ENCODE measurements at places on chromosomes 6 and 20.

DNA sequence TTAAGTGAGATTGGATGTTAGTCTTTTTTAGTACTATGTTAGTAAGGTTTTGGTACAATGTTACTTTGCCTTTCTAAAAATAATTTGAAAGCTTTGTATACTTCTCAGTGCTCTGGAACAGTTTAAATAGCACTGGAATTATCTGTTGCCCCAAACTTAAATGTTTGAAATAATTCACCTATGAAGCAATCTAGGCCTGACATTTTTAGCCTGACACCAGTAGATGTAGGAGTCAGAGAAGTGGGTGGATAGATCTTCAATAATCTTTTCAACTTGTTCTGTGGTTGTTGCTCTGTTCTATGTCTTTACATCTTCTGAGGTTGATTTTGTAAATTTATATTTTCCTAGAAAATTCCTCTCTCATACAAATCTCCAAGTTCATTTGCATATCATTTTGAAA lies 103.1 kb upstream of the ADGRF1 start:
- no peak for DNase-seq

DNA sequence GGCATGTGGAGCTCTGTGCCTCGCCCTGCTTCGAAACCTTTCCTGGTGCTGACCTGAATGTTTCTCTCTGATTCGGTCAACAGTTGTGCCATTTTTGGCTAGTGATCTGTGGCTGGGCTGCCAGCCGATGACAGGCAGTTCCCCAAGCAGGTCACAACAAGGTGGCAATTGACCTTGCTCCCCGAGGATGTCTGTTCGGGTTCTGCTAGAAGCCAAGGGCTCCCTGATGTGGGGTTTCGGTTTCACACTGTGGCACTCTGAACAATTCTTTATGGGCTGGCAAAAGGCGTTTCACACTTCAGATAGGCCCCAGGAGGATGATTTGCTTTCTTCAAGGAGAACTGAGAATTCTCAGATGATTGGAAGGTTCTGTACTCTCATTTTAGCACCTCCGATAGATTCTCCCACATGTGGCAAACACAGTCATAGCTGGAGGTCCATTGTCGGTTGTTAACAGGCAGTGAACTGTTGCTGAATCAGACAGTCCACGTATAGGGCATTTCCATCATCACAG lies 135.6 kb downstream of the SLC24A3 start:
- DNase-seq = no peak

GRCh38 chr6:166435574-166435973 lies 52.8 kb upstream of the MPC1 start:
- DNase-seq = no peak

DNA sequence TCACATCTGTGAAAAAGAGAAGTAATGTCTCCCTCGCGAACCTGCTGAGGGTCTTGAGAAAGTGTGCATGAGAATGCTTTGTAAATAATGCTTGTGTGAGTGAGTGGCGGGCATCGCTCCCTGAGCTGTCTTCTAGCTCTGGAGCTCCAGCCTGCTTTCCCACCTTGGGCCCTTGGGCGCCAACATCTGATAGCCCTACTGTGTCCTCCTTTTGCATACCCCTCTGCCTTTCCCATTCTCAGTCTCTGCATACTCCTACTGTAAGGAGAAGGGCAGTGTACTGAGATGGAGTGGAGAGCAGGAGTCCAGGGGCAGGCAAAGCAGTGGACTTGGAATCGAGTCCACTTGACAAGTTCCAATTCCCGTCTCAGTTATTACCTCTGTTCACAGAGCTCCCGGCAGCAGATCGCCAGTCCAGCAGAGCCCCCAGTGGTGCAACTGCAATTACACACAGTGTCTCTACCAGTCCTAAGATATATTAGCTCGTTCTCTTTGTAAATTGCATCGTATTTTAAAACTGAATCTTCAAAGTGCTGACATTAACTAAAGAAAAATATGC lies 847 bp upstream of the NCR2 start:
- DNase-seq = no peak

DNA sequence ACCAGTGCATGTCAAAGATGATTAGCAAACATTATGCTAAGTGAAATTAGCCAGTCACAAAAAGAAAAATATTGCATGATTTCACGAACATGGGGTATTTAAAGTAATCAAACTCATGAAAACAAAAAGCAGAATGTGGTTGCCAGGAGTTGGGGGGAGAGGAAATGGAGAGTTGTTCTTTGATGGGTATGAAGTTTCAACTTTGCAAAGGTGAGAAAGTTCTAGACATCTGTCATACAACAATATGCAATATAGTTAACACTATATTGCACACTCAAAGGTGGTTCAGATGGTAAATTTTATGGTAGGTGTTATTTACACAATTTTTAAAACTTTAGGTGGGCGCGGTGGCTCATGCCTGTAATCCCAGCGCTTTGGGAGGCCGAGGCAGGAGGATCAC lies 13.4 kb upstream of the GCNT2 start:
- DNase-seq = no peak

- no peak for DNase-seq
These were observed 9.7 kb upstream of the METTL24 start for GRCh38 chr6:110367825-110368224.

- no peak for DNase-seq
These were observed 146.7 kb downstream of the TASP1 start for GRCh38 chr20:13492001-13492481.

- DNase-seq = no peak
These were observed 491.8 kb downstream of the BTBD3 start for GRCh38 chr20:12409501-12409900.

GRCh38 chr20:1185790-1186334 lies 1.1 kb upstream of the TMEM74B start:
- no peak for DNase-seq

DNA sequence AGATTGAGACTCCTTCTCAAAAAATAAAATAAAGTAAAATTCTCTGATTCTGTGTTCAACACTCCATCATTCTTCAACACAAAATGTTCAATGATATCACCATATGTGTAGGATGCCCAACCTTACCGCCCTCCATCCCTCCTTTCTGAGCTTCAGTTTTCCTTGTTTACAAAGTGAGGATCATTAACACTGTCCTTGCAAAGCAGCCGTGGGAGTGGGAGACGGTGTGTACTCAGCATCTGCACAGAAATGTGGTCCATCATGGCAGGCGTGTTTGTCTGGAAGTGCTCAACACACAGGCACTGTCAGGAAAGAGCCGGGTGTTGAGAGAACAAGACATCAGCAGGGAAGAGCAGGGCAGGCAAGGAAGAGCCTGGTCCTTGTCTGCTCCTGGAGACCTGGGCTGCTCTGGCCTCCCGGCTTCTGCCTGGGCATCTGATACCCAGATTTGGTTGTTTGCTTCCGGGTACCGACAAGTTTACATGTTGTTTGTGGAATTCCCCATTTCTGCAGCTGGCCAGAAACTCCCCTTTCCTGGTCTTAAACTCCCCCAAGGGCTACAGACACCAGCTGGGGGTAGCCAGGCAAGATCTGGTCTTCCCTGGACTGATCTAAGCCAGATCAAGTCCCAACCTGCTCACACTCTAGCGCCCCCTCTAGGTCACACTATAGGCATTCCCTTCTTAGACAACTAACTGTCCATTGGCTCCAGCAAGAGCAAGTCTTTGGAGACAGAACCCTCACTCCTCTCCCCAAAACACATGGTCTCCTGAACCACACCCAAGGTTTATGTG lies 26.7 kb upstream of the TTPAL start:
- DNase-seq = no peak

GRCh38 chr20:53826597-53827291 lies 233.1 kb upstream of the ZNF217 start:
- DNase-seq = no peak

DNA sequence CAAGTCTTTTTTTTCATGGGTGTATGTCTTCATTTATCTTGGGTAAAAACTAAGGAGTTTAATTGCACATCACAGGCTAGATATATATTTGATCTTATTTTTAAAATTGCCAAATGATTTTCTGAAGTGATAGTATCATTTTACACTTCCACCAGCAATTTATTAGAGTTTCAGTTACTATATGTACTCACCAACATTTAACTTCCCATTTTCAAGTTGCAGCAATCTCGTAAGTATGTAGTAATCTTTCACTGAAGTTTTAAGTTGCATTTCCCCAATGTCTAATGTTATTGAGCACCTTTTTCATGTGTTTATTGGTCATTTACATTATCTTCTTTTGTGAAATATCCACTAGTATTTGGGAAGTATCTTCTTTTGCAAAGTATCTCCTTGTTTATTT lies 277.4 kb upstream of the CNR1 start:
- no peak for DNase-seq

GRCh38 chr20:37501940-37502339 lies 19.1 kb upstream of the NNAT start:
- no peak for DNase-seq

DNA sequence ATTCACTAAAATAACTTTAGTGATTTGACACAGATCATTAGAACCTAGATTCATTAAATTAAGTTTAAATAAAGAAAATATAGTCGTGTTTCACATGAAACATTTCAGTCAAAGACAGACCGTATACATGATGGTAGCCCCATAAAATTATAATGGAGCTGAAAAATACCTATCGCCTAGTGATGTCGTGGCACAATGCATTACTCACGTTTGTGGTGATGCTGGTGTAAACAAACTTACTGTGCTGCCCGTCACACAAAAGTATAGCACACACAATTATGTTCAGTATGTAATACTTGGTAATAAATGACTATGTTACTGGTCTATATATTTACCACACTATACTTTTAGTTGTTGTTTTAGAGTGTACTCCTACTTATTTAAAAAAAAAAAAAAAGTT lies 17.3 kb downstream of the DST start:
- no peak for DNase-seq

- DNase-seq = no peak
These were observed 99.0 kb upstream of the POPDC3 start for GRCh38 chr6:105278813-105279212.

GRCh38 chr6:56387621-56388414 lies 140.4 kb upstream of the COL21A1 start:
- no peak for DNase-seq

GRCh38 chr6:109503327-109504224 lies 20.6 kb upstream of the ZBTB24 start:
- DNase-seq = no peak

DNA sequence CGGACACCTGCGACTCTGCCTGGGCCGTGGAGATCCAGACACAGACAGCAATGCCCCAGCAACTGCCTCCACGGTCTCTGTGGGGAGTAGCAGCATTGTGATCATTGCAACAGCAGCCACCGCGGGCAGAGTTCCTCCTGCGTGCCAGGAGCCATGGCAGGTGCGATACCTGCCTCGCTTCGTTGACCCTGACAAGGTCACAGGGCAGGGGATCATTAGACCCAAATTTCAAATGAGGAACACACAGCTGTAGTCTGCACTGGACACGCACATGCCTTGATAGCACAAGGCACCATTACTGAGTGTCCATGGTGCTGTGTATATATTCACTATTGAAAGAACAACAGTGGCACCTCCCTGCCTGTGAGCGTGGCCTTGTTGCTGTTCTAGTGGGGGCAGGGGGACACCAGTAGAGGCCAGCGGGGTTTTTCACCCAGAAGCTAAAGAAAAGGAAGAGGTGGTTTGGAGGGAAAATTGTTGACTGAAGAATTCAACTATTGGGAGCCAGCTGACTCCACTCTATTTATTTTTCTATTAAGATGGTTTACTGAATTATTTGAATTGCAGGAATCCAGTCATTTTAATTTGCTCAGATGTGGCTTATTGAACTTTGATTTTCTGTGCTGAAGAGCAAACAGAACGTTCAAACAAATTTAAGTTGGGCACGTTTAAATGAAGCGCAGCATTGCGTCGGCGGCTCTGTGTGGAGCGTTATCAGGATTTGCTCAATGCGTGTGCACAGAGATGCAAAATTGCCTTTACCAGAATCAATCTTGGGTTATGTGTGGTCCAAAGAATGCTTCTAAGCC lies 60.2 kb upstream of the RPS6KA2 start:
- no peak for DNase-seq

GRCh38 chr6:37279366-37280134 lies 21.6 kb upstream of the TMEM217 start:
- DNase-seq = no peak

DNA sequence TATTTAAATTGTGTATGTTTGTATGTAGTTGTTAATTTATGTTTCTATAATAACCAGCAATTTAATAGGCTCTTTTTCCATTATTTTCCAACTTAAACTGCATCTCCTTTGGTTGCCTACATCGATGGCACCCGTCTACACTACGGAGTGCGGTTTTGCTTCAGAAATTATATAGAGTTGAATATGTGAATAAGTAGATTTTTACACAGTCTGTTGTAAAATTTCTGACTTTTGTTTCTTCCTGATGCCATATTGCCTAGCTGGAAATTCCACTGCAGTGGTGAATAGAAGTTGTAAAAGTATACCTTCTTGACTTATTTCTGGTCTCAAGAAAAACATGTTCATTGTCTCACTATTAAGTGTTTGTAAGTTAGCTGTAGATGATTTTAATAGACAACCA lies 404.1 kb upstream of the EPHA7 start:
- DNase-seq = no peak

GRCh38 chr6:111173946-111174345 lies 86.6 kb downstream of the SLC16A10 start:
- no peak for DNase-seq

GRCh38 chr6:148082696-148083095 lies 259.9 kb upstream of the SASH1 start:
- no peak for DNase-seq

DNA sequence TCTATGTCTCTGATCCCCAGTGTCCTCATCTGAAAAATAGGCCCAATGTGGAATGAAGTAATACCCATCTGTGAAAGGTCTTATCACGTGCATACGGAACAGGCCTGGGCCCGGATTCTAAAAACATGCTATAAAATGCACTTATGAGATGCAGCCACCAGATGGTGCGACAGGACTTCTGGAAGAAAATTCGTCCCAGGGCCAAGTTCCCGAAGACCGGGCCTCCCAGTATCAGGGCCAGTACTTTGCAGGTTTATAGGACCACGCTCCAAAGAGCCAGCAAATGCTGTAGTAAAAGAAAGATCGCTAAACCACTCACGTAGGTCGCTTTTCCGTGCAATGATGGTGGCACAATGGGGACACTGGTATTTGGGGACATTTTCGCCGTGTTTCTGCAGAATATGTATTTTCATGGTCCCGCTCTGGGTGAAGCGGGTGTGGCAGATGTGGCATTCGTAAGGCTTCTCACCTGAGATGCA lies 10.6 kb downstream of the CTCFL start:
- DNase-seq = no peak

DNA sequence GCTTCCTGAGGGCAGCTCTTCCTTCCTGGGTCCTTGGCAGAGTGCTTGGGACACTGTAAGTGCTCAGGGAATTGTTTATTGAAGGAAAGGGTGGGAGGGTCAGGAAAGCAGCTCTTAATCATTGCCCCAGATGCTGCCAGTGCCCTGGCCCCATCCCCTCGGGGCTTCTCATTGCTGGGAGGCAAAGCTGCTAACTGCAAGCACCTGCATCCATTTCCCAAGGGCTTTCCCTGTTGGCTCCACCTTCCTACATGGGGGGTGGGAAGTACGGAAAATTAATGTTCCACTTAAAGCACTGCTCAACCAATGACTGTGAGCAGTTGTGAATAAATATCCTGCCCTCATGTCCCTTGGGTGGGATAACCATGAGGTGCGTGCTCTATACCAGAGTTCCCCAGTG lies 56.4 kb downstream of the NDUFAF5 start:
- no peak for DNase-seq

GRCh38 chr6:16482702-16483314 lies 244.4 kb downstream of the GMPR start:
- DNase-seq = no peak

- peak; percentile 13 for DNase-seq
These were observed 1.2 kb downstream of the DUSP22 start for GRCh38 chr6:293193-294174.
